ENCODE measurements at places on chromosomes 7 and 10.

DNA sequence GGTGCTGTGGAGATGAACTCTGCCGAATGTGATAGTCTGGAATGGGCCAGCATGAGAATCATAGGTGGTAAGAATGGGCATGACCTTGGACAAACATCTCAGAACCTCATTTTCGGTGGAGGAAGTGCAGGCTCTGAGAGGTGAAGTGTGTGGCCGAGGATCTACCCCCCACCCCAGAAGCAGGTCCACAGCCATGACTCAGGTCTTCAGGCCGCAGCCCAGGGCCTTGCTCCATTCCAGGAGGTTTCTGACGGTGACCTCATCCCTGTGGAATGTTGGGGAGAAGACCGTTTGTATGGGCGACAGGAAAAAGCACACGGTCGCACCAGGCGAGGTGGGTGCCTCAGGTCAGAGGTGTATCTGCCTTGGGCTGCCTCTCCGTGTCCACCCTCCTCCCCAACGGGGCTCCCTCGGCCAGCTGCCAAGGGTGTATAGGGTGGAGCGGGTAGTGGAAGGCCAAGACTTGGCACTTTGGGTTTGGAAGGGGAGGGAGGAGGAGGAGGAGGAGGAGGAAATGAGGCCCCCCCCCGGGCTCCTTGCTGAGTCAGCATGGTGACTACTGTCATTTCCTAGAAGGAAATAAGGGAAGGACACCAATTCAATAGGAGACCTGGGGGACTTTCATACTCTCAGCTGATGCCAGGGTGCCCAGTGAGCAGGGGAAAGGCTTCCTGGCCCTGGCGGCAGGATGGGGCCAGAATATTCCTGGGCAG lies 168.0 kb upstream of the RHEB start:
- no peak for DNase-seq

DNA sequence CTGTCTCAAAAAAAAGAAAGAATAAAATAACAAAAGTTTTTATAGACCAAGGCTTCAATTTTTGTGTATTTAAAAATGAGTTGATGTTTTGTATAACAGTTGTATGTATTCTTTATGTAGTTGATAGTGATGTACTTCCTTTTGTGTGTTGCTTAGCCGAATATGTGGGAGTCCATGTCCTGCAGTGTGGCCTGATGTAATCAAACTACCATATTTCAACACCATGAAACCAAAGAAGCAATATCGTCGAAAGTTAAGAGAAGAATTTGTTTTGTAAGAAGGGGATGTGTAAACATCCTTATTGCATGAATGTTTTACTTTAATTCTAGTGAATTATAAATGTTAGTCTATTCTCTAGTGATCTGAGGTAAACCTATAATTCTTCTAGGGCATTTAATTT lies 56.6 kb downstream of the MPLKIP start:
- DNase-seq: no peak

DNA sequence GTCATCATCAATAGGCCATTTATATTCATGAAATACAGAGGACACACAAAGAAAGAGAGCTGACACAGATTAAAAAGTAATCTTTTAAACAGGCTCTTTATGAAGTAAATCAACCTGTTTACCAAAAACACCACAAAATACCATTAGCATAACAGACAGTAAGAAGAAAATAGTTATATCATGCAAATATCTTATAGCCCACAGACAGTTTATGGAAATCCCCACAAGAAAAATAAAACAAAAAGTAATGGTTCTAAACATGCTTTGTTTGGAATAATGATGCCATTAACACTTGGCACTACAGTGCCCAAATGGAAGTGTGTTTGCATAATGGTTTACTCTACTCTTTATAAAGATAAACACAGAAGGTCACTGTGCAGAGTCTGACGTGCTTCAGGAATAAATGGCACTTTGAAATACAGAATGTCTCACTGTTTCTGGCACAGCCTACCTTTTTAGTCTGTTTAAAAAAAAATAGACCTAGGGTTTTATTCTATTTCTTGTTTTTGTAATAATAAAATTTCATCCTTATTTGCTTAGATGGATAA lies 30.1 kb downstream of the SEMA3D start:
- DNase-seq: no peak

GRCh38 chr7:37675749-37676148 lies 7.8 kb upstream of the GPR141 start:
- DNase-seq: no peak

DNA sequence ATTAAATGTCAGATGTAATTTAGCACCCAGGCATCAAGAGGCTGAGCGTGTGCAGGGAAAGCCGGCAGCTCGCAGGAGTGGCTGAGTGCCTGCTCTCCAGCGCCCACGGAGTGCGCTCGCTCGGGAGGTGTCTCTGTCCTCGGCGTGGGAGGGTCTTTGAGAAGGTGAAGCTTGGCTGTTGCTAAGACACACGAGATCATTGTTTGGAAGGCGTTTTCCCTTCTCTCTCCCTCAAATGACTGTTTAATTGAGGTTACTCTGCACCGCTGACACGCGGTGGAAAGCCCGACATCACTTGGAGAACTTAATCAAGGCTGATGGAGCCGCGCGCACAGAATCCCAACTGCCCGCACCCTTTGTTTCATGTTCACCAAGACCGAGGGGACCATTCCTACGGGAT lies 414.6 kb downstream of the DNAJB6 start:
- DNase-seq: no peak

- peak; percentile 60 for DNase-seq
These were observed 37.5 kb downstream of the GDI2 start for GRCh38 chr10:5775685-5776084.

DNA sequence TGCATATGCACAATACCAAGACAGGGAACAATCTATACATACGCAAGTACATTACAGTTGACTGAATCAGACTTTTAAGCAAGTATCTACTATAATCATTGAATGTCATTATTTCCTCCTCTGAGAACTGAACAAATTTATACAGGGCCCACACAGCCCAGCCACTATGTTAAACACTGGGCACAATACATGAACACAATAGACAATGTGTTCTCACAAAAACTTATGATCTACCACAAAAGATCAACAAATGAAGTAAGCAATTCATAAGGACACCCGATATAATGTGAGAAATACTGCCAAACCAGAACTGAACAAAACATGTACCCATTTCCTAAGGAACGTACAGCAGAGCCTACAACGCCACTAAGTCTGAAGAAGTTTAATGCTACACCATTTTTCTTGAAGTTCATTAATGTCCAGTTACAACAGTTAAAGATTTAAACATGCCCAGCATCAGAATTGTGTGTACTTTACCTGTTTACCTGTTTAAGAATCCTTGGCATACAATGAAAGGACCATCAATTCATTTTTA lies 31.5 kb downstream of the SHTN1 start:
- no peak for DNase-seq

DNA sequence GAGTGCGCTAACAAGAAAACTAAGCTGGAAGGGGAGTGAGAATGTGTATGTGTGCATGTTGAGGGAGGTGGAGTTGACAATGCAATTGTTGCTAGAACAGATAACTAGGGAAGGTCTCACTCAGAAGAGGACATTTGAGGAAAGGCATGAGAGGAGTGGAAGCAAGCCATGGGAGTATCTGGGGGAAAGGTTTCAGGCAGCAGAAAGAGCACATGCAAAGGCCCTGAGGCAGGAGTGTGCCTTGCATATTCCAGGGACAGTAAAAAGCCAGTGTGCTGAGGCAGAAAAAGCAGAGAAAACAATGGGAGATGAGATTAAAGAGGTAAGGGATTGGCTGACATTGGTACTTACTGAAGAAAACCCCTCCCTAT lies 149.6 kb upstream of the ADO start:
- no peak for DNase-seq

DNA sequence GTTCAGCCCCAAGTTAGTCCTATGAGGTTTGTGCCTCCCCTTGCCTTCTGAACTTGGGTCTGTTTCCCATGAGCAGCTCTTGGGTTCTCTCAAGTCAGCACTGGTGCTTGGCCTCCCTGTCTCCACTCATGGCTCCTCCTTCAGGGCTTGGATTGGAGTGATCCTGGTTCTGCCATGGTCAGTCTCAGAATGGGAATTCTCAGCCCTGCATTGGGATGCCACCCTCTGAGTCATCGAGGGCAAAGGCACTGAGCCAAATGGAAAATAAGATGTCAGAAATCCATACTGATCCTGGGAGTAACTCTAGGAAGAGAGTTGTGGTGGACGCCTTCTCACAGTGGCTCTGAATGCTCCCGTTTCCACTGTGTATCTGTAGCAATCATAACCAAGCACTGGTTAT lies 233.4 kb upstream of the HABP2 start:
- DNase-seq: no peak

- no peak for DNase-seq
These were observed 35.5 kb downstream of the CFAP46 start for GRCh38 chr10:132906836-132907235.

GRCh38 chr7:141339603-141340002 lies 211.6 kb upstream of the AGK start:
- DNase-seq: no peak

- DNase-seq: no peak
These were observed 32.7 kb downstream of the IL6 start for GRCh38 chr7:22759721-22760120.

- no peak for DNase-seq
These were observed 17.6 kb downstream of the SLC35B4 start for GRCh38 chr7:134298902-134299683.

DNA sequence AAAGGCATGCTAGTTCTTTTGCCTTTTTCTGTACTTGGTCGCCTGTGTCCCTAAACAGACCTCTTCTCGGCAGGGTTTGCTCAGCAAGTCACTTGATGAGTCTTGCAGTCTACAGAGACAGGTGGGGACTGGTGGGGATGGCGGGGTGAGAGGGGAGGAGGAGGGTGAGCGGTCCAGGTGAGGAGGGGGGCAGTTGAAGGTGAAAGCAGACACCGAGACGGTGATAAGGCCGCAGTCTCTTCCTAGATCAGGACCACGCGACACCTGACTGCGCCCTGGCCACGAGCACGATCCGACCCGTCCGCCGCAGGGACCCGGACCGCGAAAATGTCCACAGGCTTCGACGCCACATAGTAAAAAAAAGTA lies 566 bp downstream of the ASNS start:
- DNase-seq: peak; percentile 15

DNA sequence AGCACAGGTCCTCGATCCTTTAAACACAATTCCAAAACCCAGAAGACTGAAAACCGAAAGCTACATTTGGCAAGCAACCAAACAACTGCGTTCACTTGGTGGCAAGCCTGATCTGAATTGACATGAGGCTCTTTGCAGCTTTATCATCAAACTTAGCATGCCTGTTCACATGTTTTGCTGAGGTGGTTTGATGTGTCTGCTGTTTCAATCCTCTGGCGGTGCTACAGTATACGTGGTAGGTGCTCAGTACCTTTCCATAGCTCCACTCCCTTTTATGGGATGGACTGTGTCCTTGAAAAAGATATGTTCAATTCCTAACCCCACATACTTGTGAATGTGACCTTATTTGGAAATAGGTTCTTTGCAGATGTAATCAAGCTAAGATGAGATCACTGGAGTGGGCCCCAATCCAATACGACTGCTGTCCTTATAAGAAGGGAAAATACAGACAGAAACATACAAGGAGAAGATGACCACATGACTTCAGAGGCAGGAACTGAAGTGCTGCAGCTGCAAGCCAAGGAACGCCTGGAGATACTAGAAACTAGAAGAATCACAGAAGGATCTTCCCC lies 33.4 kb downstream of the CCDC6 start:
- no peak for DNase-seq

GRCh38 chr10:77856566-77856965 lies 70.0 kb downstream of the DLG5 start:
- no peak for DNase-seq

GRCh38 chr7:122067077-122067476 lies 77.0 kb downstream of the AASS start:
- no peak for DNase-seq

- DNase-seq: no peak
These were observed 124.7 kb downstream of the RGS10 start for GRCh38 chr10:119417852-119418251.

DNA sequence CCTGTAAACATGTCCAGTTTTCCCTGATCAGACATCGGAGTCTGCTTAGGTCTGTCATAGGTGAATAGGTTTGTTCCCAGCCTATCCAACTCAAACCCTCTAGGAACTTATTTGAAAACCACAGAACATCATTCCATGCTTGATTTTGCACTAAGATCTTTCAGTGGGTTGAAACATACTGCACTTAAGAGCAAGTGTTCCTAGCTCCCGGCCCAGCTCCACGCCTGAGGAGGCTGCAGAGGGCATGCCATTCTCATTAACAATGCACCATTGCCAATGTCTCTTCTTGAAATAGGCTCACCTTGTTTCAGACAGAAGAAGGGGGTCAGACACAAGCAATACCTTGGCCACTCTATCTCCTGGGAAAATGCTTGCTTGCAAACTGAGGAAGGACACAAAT lies 78.0 kb upstream of the EGR2 start:
- no peak for DNase-seq

DNA sequence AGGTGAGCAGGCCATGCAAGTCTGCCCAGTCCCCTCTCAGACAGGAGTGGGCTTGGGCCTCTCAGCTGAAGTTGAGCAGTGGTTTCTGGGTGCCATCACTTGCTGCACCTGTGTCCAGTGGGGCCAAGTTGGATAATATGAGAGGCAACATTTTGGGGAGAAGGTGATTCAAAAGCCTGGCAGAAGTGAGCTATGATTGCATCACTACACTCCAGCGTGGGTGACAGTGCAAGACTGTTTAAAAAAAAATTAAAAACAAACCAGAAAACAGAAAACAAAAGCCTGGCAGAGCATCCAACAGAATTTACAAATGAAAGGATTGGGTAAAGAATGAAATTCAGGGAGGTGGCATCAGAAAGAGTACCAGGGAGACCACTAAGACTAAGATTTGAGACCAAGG lies 121.5 kb upstream of the LAMB4 start:
- no peak for DNase-seq

DNA sequence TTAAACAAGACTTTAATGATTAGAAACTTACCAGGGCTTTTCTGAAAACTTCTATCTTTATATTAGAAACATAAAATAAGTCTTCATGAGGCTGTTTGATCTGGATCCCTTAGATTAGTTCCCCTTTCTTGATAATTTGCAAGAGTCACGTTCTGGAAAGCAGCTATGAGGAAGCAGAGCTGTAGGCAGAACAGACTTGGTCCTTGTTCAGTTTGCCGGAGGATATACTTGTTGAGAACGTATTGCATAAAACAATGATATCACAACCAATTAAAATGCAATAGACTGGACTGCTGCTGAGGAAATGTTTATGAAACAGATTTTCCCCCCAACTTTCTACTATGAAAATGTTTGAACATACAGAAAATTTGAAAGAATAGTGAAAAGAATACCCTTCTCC lies 2.8 kb downstream of the SAMD9L start:
- DNase-seq: no peak
